ENCODE measurements at places on chromosomes 5 and 9.

- no peak for DNase-seq
Measured at GRCh38 chr5:136032564-136032963, 3.8 kb downstream of the TGFBI start.

- DNase-seq: no peak
Measured at GRCh38 chr5:40687321-40687720, 7.6 kb downstream of the PTGER4 start.

DNA sequence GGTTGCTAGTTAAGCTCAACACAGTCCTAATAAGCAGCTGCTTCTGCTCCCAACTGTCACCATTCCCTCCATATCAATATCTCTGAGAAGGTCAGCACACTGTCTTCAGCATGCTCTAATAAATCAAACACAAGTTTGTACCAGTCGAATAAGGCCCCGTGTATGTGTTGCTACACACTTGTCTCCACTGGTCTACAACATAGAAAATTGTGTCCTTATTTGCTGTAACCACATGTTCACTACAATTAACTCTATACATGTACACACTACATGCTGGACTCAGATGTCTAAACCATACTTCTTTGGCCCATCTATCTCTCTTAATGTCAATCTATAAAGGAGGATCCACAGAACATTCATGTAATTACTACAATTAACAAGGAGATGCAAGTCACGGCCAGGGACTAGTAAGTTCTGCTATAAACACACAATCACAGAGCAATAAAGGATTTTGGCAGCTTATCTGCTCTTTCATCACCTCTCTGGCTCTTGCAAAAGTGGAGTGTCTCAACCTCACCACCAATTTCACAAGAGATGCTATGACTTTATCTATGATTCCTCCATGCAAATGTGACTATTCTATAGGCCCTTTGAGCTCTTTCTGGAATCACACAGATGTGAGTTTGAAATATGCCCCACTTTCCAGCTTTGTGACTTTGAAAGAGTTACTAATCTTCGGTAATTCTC is 143.9 kb downstream of the SEMA5A start:
- no peak for DNase-seq

DNA sequence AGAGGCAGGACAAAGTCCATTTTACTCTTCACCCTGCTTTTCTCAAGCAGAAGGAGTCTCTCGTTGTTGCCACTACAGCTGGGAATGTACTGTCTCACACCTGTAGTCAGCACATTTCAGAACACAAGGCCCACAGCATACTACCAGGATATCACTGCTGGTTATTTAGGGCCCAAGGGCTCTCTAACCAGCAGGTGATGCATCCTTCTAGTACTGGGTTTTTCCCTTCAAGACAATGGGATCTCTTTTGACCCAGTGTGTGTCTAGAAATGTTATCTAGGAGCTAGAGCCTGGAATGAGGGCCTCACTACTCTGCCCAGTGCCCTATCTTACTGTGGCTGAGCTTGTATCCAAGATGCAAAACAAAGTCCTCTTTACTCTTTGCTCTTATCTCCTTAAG is 235.1 kb upstream of the PRR16 start:
- DNase-seq: no peak

DNA sequence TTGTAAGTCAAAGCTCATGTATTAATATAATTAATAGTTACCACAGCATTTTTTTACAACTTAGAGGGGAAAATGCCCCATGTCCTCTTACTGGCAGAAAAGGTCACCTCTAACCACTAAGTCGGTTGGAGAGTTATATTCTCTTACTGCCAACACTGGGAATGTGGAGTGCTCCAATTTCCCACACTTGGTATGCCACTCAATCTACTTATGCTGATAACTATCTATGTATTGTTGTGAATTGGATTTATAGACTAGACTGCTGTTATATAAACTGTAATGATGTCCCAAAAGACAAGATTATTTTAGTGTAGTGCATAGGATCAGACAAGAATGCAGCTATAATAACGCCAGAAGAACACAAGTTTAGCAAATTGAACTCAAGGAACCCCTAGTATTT is 2385.2 kb upstream of the C9orf72 start:
- DNase-seq: no peak

GRCh38 chr9:13787234-13787833 is 507.8 kb upstream of the MPDZ start:
- DNase-seq: no peak

DNA sequence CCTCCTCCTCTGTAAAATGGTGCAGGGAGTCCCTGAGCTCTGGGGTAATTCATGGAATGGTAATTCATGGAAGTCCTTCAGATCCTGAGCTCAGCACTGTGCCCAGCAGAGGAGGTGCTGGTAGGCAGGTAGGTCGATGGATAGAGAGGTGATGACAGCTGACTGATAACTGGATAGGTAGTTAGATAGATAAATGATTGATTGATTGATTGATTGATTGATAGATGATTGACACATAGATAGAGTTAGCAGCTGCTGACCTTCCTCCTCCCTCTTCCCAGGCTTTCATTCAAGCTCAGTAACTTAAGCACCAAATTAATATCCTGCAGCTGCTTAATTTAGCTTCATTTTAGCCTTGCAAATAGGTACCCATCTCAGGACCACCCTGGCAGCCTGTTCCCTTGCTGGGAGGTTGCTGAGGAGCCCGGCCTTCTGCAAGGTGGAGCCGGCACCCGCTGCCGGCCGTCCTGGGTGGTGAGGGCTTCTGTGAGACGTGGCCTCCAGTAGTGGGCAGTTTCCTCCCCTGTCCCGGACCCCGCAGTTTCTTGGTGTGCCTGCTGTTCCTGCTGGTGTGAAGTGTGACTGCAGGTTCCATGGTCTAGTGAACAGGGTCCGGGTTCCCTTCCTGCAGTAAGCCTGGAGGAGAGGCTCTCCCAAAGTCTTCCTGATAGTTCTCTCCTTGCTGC is 13.4 kb downstream of the OLFM1 start:
- DNase-seq: no peak

GRCh38 chr9:113621309-113621791 is 157.8 kb downstream of the RGS3 start:
- DNase-seq: no peak

DNA sequence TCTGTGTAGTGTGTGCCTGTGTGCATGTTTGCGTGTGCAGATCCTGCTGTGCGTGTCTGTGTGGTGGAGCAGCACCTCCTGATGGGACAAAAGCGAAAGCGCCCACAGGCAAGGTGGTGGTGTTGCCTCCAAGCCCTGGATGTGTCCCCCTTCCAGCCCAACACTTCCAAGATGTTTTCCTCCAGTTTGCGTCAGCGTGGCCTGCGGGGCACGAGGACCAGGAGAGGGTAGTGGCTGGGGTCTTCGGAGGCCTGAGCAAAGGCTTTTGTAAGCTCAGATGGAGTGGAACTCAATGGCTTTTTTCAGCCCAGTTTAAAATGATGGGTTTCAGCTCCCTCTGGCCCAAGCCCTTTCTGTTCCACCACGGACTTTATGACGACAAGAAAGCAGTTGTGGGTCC is 209.5 kb downstream of the IRX2 start:
- DNase-seq: no peak

GRCh38 chr5:98568336-98568735 is 205.1 kb upstream of the RGMB start:
- no peak for DNase-seq

DNA sequence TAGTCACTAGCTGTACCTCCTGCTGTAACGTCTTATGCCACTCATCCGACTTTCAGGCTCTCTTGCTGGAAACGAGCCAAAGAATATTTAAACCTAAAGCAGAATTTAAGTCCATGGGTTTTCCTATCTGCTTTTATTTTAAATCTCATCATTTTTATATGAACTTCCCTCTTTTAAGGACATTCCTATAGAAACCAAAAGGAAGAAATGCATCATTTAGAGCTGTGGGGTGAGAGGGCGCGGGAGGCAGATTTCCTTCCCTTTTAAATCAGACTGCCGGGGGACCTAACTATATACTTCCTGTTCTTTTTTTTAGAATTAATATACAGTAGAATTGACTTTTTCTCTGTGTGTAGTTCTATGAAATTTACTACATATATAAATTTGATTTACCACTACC is 468.8 kb downstream of the BNC2 start:
- no peak for DNase-seq

DNA sequence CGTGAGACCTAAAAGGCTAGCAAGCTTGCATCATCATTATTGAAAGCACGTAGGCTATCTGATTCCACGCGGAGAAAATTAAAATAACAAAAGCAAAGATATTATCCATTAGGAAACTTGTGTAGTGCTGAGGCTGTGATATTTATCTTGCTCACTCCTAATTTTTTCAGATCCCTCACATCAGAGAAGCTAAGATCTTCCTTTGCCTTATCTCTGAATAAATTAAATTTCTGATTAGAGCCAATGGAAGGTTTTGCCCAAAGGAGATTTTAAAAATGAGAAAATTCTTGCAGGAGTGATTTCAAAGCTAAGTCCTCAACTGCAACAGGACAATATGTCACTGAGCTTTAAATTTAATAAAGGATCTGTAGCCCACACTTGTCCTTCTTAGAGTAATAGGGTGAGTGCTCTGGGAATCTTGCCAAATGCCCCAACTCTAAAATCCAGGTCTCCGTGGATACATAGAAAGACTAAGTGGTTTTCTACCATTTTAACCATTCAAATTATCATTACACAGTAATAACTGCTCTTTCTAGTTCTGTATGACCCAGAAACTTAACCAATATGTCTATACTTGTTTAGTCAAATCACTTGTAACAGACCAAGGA is 295.0 kb downstream of the CAAP1 start:
- no peak for DNase-seq

DNA sequence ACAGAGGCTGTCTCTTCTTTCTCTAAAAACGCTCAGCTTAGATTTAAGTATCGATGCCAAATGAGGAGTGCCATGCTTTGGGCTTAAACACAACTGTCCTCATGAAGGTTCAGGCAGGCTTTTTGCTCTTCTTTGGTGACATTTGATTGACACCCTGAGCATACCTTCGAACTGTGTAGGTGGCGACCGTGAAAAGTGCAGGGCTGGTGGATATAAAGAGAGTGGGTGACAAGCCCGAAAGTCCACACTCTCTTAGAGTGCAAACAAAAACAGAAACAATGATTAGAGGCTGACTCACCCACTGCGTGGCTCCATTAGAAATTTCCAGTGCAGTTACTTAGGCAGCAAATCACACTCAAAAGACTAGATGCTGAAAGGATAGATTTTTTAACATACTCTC is 141.7 kb downstream of the SYK start:
- no peak for DNase-seq

- no peak for DNase-seq
Measured at GRCh38 chr9:92480291-92480771, 2.0 kb downstream of the ASPN start.

- no peak for DNase-seq
Measured at GRCh38 chr5:179316982-179317381, 28.3 kb downstream of the ADAMTS2 start.
